Suppressor macrophage treated with lipopolysaccharide for 1 hour (primary cell): ENCODE measurements at places on chromosomes 3 and 15.

- no peak for DNase-seq
Measured at GRCh38 chr3:116083683-116084082, 361.6 kb downstream of the LSAMP start.

DNA sequence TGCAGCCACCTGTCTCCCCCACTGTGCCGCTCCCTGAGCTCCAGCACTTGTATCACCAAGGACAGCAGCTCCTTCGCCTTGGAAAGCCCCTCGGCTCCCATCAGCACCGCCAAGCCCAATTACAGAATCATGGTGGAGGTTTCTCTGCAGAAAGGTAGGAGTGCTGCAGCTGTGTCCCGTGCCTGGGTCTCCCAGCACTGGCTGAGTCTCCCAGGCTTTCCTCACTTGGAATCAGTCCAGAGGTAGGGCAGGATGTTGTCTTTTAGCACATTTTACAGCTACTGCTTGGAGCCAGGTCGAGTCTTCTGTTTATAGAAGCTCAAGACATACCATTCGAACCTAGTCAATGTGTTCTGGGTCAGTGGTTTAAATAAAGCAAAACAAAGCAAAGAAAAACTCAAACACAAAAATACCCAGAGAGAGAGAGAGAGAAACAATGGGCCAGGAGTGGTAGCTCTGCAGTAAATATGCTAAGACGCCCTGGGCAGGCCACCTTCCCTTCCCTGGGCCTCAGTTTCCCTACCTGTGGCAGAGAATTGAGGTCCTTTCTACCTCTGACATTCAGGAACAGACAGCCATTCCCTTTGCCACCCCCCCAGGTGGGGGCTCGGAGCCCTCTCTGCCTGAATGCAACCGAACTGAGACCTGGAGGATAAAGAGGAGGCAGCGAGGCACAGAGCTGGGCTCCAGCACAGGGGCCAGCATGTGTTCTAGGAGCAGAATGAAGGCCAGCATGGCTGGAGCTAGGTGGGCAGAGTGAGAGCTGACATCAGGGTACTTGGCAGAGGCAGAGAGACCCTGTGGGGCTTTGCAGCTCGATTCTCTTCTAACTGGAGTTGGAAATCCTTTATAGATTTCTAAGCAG is 44.1 kb downstream of the STARD5 start:
- DNase-seq = no peak

GRCh38 chr15:95302206-95302605 is 1028.3 kb upstream of the NR2F2 start:
- no peak for DNase-seq

DNA sequence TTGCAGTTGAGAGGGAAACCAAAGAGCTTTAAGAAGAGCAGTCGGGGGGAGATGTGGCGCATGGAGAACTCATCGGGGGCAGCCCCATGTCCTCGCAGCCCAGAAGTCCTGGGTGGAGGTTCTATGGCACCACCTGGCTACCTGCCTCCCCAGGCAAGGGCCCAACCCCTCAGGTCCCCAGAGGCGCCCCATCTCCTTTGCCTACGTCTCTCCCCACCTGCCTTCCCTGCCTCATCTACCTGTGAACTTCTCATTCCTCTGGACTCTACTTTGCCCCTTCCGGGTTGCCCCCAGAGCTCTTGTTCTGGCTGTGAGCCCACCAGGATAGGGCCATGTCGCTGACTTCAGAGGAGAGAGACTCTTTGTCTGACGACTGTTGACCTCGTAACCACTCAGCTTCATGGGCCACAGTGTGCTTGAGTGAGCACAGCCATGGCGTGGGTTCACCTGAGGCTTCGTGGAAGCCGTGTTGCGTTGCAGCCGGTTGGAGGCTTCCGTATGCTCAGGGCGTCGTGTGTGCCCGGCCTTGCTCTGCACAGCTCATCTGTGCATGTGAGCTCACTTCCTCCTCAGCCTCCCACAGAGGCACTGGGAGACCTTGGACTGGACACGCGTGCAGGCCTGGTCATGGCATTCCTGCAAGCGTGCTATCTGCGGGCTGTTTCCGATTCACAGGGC is 13.4 kb downstream of the APBA2 start:
- no peak for DNase-seq

GRCh38 chr3:177905173-177906125 is 630.8 kb upstream of the KCNMB2 start:
- DNase-seq = no peak

- DNase-seq = no peak
Measured at GRCh38 chr3:36606871-36607765, 157.2 kb downstream of the DCLK3 start.

DNA sequence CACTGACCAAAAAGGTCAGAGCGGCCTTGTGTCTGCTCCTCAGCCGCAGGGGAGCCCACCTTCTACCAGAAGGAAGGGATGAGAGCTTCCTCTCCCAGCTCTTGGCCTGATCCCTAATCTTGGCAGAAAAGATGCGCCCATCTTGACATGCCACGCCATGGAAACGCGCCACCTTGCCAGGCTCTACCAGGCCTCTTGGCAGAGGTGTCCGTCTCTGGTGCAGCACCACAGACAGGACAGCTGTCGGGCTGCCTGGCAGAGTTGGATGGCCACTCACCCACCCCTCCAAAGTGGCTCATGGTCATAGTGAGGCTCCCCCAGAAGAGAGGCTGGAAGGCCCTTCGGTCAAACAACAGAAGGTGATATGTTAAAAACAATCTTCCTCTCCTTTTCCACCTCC is 105.2 kb downstream of the LIPC start:
- DNase-seq = no peak

GRCh38 chr15:44682211-44682610 is 18.7 kb upstream of the SPG11 start:
- DNase-seq = peak; percentile 63

- no peak for DNase-seq
Measured at GRCh38 chr3:101117980-101118379, 124.8 kb upstream of the ABI3BP start.

DNA sequence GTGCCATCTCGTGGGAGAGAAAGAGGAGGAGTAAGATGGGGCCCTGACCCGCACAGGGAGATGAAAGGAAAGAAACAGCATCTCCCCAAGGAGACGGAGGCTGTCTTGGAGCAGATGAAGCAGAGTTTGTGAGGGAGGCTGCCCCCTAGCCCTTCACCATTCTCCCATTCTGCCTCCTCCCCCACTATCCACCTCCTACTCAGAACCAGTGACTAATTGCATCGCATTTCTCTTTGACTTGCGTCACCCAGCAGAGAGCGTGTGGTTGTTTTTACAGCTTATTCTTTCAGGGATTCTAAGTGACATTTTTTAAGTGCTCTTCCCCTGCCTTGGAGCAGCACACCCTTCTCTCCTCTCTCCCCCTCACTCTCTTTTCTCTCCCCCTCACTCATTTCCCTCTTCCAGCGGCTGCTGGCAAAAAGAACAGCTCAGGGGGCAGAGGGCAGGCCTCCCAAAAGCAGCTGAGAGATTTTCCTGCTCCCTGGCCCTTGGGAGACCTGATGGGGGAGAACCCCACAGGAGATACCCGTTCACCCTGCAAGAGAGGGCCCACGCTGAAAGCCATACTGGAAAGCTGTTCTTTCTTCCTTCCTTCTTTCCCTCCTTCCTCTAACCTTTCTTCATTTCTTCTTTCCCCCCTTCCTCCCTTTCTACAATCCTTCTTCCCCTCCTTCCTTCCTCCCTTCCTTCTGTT is 91.8 kb downstream of the MRPL46 start:
- DNase-seq = peak; percentile 21

DNA sequence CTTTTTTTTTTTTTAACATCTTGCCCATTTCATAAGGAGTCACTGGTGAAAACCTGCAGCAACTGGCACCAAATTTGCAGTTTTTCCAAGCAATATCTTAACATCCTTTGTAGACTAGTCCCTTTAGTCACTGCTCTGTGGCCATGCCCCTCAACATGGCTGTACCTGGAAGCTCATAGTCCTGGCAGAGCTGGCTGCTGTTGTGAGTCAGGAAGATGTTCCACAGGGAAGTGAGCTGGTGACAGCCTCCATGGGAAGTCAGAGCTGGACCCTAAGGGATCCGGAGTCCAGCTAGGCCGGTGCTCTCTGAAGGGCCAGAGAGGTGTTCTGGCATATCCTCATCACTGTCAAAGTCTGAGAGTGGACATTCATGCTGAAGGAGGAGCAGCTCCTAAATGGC is 99.3 kb upstream of the ZBED2 start:
- no peak for DNase-seq

DNA sequence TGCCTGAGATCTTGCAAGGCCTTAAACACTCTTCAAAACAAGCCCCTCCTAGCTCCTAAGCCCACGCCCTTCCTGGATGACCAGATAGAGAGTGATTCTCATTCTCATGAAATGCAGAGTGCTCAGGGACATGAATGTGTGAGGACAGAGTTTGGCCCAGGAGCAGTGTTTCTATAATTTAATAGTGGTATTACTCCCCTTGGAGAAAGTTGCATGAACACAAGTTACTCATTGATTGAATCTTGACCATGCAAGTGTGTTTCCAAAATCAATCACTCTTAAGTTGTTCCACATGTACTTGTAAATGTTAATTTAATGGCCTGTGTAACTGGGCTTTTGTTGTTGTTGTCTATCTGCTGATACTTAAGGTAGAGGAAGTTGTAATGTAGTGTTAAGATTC is 181.6 kb downstream of the ADAMTSL3 start:
- no peak for DNase-seq

- no peak for DNase-seq
Measured at GRCh38 chr3:78455712-78456433, 1311.9 kb downstream of the ROBO1 start.

GRCh38 chr3:186303965-186304364 is 58.1 kb downstream of the DGKG start:
- no peak for DNase-seq

- DNase-seq = no peak
Measured at GRCh38 chr3:45838466-45838865, 3.5 kb downstream of the LZTFL1 start.

DNA sequence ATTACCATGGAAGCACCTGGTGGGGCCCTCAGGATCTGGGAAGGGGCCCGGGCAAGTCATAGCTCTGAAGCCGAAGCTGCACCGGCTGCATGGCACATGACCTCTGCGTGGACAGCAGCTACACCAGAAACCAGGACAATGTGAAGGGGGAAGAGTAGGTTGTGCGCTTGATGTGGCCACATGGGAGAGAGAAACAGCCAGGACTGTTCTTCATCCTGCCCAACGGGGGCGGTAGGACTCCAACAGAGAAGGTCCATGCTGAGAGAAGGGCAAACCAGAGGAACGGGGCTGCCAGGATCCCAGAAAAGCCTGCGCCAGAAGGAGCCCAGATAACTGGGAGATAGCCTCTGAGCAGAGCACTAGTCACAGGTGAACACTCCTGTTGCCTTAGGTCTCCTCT is 54.9 kb upstream of the PRR20G start:
- DNase-seq = no peak

- peak; percentile 80 for DNase-seq
Measured at GRCh38 chr3:38479431-38480092, 16.6 kb upstream of the EXOG start.

- DNase-seq = no peak
Measured at GRCh38 chr15:74403588-74403919, 30.2 kb downstream of the SEMA7A start.

- no peak for DNase-seq
Measured at GRCh38 chr3:149572796-149573414, 84.9 kb downstream of the WWTR1 start.

DNA sequence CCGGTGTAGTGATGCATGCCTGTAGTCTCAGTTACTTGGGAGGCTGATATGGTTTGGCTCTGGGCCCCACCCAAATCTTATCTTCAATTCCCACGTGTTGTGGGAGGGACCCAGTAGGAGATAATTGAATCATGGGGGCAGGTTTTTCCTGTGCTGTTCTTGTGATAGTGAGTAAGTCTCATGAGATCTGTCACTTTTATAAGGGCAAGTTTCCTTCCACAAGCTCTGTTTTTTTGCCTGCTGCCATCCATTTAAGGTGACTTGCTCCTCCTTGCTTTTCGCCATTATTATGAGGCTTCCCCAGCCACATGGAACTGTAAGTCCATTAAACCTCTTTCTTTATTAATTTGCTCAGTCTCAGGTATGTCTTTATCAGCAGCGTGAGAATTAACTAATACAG is 566.7 kb upstream of the NECTIN3 start:
- DNase-seq = no peak

DNA sequence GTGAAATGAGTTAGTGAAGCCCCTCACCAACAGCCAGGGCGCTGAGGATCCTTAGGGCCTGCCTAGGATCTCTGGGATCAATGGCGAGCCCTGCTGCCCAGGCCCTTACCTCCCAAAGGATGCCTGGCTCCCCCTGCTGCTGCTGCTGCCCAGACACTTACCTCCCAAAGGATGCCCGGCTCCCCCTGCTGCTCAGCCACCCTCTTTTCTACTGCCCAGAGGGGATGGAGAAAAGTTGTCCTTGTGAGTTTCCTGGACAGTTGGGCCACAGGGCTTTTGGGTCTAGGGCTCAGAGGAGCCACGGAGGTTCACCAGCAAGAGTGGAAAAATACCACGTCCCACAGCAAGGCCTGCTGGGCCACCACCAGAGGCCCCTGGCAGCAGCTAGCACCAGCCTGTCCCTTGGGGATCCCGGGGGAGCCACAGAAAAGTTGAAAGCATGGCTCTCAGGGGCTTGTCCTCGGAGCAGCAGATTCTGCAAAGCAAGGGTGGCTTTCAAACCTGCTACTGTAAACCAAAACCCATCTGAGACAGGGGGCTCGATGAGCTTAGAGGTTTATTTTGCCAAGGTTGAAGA is 59.4 kb downstream of the SLC6A6 start:
- peak; percentile 44 for DNase-seq

DNA sequence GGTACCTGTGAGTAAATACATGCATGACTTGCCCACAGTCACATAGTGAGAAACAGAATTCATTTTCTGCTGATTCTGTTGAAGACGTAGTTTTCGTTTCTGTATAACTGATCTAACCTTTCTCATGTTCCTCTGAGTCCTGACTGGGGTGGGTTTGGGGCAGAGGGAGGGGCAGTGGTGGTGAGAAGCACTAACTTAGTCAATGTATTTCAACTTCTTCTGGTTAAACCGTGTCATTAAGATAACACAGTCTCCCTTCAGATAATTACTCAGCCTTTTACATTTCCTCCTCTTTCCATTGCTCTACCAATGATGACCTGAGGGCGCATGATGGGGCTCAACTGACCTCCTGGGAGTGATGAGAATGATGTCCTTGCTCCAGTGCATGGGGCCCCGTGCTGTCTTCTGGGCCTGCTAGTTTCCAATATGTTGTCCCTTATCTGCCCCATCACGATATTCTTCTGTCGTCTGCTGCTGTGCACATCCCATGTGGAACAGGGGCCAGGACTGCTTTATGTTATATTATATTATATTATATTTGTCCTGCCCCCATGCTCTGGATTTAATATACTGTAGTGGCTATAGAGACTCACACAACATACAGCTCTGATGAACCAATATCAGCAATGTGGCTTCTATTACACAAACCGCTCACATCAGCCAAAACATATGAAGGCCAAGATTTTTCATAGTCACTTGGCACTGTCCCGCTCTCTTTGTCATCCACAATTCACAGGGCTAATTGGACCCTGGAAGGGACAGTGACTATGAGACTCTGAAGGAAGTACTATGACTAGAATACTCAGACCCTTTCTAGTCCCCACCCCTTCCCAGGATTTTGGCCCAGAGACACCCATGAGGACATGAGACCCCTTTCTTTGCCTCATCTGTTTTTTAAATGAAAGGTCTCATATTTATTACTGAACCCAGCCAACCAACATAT is 407.1 kb upstream of the MCTP2 start:
- no peak for DNase-seq

- DNase-seq = no peak
Measured at GRCh38 chr15:60120100-60120499, 116.0 kb downstream of the FOXB1 start.

- DNase-seq = peak; percentile 46
Measured at GRCh38 chr3:72034986-72035385, 250.0 kb upstream of the PROK2 start.

- no peak for DNase-seq
Measured at GRCh38 chr3:120180731-120181412, 86.6 kb upstream of the GSK3B start.

GRCh38 chr3:197338586-197338985 is 40.2 kb upstream of the DLG1 start:
- DNase-seq = no peak
